ENCODE measurements at places on chromosomes 5 and 9.

DNA sequence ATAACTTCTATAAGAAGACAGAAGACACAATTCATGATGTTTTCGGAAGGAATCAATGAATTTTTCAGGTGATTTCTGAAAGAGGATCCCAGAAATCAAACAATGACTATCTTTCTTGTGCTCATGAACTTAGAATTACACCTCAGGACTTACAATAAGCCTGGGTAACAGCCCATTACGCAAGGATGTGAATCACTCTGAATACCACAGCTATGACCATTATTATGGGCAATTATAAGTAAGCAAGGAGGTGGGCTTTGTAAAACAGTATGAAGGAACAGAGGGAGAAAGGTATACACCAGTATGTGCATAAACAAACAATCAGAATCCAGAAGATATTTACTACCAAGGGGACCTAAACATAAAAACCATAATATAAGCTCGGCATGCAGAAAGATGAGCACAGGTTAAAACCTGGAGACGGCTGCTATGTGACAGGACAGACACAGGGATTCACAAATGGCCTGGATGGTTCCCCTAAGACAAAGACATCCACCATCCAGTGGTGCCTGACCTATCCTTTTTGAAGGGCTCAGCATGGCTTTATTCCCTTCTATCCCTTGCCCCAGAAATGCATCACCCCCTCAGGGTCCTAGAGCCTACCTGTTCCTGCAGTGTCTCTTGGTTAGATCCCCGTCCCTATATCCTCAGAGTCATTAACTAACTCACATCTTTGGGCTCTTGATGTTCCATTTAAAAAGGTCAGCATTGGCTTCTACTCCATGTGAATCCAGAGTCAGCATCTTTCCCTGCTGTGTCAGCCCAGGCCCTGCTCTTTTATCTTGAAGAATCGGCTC lies 21.8 kb upstream of the PPP2CA start:
- peaks cover 12% of the 10 kb centered on the region for H3K4me1 ChIP-seq
- no peak for DNase-seq
- H3K27ac ChIP-seq, result no peak overlapping the region
- no peak overlapping the region for H3K4me3 ChIP-seq

GRCh38 chr5:88405783-88406182 lies 137.1 kb upstream of the TMEM161B start:
- H3K4me3 ChIP-seq, result no peak overlapping the region
- no peaks in the 10 kb centered on the region for H3K27me3 ChIP-seq
- DNase-seq, result no peak
- no peaks in the 10 kb centered on the region for H3K4me1 ChIP-seq
- H3K27ac ChIP-seq, result no peak overlapping the region
- H3K36me3 ChIP-seq, result no peaks in the 10 kb centered on the region

- no peaks in the 10 kb centered on the region for H3K36me3 ChIP-seq
- no peak overlapping the region for H3K4me3 ChIP-seq
- H3K27me3 ChIP-seq, result no peaks in the 10 kb centered on the region
- peak; percentile 44 for DNase-seq
- H3K4me1 ChIP-seq, result no peaks in the 10 kb centered on the region
Observed at GRCh38 chr9:81083854-81084512, 605.4 kb downstream of the TLE1 start.

DNA sequence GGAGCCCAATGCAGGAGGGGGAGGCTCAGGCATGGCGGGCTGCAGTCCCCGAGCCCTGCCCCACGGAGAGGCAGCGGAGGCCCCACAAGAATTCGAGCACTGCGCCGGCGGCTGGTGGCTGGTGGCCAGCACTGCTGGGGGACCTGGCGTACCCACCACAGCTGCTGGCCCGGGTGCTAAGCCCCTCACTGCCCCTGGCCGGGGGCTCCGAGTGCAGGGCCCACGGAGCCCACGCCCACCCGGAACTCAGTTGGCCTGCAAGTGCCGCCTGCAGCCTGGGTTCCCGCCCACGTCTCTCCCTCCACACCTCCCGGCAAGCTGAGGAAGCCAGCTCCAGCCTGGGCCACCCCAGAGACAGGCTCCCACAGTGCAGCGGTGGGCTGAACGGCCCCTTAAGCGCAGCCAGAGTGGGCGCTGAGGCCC lies 780.3 kb downstream of the DTWD2 start:
- H3K27me3 ChIP-seq, result no peaks in the 10 kb centered on the region
- H3K4me1 ChIP-seq, result no peaks in the 10 kb centered on the region

DNA sequence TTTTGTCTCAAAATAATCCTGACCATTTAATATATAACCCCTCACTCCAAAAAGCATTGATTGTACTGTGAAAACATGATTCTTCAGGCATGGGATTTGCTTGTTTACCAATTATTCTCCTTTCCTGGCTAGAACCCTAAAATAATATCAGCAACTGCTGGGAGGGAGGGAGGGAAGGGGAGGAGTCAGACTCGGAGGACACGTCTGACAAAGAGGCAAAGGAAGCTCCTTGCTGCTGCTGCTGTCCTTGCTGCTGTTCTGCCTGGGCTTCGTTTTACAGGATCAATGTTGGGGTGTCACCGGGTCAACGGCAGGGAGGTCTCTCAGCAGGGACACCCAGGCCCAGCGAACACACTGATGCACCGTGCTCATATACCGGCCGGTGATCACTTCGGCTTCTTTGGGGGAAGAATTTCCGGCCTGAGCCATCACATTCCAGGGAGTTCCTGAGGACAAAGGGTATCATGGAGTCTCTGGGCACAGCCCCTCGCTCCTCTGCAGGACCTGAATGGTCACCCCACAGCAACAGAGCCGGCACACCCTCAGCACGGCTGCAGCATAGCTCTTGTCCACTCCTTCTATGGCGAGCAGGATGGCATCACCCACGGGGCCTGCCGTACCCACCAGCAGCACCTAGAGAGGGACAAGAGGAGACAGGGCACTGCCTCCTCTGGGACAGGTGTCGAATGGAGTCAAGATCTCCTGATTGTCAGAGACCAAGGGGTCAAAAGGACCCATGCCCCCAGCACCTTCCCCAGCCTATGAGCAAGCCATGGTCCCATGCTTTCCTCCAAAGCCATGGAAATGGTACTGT lies 27.9 kb downstream of the MED10 start:
- H3K4me1 ChIP-seq, result no peaks in the 10 kb centered on the region
- no peaks in the 10 kb centered on the region for H3K36me3 ChIP-seq
- H3K27ac ChIP-seq, result no peak overlapping the region
- DNase-seq, result no peak
- H3K4me3 ChIP-seq, result no peak overlapping the region
- H3K27me3 ChIP-seq, result no peaks in the 10 kb centered on the region

- DNase-seq, result no peak
- no peak overlapping the region for H3K27ac ChIP-seq
- H3K4me1 ChIP-seq, result no peaks in the 10 kb centered on the region
- no peak overlapping the region for H3K4me3 ChIP-seq
- no peaks in the 10 kb centered on the region for H3K36me3 ChIP-seq
Observed at GRCh38 chr5:130141659-130142320, 237.5 kb downstream of the CHSY3 start.

DNA sequence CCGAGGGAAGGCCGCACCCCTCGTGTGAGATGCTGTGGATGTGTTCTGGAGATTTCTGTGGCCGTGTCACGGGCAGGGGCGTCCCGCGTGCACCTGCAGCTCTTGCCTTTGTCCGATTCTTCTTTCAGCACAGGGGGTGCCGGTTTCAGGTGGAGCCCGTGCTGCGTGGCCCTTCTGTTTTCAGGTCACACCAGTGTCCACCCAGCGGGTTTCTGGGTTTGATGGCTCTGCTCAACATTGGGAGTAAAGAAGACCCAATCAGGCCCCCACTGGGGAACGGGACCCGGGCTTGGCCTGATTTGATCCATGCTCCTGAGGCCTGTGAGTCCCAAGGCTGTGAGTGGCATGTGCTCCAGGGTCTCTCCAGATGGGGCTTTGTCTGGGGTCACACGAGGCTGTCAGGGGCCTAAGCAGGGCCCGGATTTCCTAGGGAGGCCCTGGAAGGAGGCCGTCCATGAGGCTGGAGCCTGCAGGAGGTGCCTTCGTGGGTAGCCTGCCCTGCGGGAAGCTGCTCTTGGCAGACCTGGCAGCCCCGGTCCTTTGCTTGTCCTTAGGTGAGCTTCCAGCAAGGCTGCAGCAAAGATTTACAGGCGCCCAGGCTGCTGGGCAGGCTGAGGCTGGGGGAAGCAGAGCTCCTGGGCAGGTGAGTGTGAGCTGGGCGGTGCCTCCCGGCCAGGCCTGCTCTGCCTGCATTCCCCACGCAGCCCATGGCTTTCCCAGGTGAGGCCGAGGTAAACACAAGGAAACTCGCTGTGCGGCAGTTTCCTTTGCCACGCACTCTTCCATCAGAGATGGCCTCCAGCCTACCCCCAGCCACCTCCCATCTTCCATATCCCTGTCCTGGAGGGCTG lies 12.8 kb downstream of the MRPL36 start:
- DNase-seq, result no peak
- no peaks in the 10 kb centered on the region for H3K36me3 ChIP-seq
- H3K4me3 ChIP-seq, result no peak overlapping the region
- H3K27ac ChIP-seq, result no peak overlapping the region
- no peaks in the 10 kb centered on the region for H3K27me3 ChIP-seq

Measured in muscle of leg (tissue), 16 donors.